ENCODE measurements at places on chromosomes 1 and 21.

DNA sequence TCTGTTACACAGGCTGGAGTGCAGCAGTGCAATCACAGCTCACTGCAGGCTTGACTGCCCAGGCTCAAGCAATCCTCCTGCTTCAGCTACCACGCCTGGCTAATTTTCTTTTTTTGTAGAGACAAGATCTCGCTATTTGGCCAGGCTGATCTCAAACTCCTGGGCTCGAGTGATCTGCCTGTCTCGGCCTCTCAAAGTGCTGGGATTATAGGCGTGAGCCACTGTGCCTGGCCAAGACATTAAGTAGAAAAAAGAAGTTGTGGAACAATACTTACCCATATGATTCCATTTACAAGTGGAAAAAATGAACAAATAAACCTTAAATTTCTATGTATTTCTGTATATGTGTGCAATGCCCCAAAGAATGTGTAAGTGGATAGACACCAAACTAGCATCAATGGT lies 30.3 kb upstream of the ID3 start:
- no peak for DNase-seq

- no peak for DNase-seq
Measured at GRCh38 chr1:18541046-18541795, 60.5 kb downstream of the KLHDC7A start.

GRCh38 chr1:156565519-156565918 lies 6.8 kb downstream of the IQGAP3 start:
- no peak for DNase-seq

DNA sequence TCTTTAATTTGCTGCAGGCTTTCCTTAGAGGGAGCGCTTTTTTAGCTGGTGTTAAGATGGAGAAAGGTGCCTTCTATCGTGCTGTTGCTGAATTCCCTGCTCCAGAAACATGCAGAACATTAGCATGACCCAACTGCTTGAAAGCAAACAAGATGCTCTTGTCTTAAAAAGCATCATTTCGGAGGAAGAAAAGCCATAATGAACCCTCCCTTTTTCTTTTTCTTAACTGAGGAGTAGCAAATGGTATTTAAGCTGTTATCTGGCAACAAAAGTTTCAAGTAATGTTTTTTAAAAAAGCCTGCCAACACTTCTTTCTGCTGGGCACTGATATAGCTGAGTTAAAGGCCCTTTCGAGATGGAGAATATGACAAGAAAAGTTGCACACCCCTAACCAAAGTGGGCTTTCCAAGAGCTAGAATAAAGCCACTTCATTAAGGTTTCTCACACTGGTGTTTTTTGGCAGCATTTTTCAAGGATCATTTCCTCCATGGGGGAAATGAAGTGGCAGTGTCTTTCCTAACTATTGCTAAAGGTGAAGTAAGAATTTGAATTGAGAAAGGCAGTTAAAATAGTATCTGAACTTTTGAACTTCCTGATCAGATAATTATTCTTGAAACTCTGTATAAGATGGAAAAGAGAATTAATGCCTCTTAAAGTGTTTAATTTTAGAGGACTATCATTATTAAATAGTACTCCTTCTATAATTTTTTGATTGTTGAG lies 38.8 kb downstream of the ST6GALNAC5 start:
- no peak for DNase-seq

GRCh38 chr1:80375662-80376061 lies 1369.1 kb upstream of the ADGRL4 start:
- no peak for DNase-seq

DNA sequence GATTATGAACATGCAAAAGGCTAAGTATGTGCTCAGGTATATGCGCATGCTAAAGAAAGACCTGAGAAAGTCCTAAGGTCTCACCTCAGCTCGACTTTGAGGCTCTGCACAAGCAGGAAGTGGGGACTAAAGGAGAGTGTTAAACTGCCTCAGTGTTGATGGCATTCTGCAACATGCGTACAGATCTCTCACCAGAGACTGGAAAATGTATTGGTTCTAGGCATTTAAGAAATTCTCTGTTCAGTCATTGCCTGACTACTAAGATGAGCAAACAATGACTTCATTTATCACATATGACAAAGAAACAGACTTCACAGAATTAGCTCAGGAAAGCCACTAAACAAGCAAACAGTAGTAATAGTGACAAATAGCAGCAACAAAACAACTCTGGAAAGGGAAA lies 90.8 kb downstream of the USH2A start:
- DNase-seq: no peak

GRCh38 chr1:15477646-15478212 lies 1.8 kb downstream of the CELA2B start:
- no peak for DNase-seq

DNA sequence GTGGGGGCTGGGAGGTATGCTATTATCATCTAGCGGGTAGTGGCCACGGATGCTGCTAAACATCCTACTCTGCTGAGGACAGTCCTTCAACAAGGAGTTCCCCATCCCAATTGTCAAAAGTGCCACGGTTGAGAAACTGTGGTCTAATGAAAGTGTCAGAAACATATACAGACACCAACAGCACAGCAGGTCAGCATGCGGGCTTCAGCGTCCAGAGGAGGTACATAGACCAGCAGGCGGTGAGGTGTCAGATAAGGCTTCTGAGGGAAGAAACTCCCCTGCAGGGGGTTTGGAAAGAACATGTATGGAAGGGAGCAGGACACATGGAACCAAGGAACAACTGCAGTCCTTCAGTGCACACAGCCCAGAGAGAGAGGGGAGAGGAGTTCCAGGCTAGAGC lies 4.8 kb upstream of the TTC4 start:
- no peak for DNase-seq

DNA sequence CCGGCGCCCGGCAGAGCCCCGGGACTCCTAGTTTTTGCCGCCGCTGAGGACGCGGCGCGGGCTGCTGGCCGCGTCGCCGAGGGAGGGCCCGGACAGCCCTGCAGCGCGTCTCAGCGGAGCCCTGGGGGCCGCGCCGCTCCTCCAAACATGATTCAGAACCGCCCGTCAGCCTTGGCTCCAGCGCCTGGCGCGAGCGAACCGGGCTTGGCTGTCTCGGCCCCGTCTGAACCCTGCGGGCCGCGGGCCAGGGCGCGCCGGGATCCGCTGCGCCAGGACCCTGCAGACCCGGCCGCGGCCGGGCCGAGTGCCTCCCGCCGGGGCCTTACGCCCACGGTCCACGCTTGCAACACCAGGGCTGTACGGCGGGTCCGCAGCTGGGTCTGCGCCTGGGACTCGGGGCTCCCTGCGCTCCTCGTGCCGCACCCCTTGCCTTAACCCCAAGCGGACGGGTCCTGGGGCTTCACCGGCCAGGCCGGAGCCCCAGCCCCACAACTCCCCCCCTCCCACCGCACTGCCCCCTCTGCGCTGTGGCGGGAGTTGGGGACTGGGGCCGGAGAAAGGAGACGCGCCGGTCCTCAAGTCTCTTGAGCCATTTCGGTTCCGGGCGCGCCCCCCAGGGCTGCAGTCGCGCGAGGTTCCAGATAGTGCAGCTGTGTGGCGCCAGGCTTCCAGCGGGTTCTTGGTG lies 48.4 kb upstream of the CD34 start:
- DNase-seq: no peak

- DNase-seq: no peak
Measured at GRCh38 chr1:240820816-240821215, 208.9 kb upstream of the GREM2 start.

DNA sequence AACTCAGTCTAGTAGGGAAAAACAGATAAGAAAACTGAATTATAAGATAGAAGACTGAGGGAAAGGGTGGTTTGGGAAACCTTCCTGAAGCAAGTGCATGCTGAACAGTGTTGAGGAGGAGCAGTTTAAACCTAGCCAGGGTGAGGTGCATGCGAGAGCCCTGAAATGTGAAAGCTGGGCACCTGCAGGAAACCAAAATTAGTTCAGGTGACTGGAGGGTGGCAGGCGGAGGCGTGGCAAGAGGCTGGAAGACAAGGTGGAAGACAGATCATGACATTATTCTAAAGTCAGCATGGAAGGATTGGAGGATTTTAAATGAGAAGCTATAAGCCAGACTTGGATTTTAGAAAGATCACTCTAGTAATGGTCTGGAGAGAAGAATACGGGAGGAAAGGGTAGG lies 75.1 kb downstream of the CACNA1E start:
- DNase-seq: peak; percentile 35

DNA sequence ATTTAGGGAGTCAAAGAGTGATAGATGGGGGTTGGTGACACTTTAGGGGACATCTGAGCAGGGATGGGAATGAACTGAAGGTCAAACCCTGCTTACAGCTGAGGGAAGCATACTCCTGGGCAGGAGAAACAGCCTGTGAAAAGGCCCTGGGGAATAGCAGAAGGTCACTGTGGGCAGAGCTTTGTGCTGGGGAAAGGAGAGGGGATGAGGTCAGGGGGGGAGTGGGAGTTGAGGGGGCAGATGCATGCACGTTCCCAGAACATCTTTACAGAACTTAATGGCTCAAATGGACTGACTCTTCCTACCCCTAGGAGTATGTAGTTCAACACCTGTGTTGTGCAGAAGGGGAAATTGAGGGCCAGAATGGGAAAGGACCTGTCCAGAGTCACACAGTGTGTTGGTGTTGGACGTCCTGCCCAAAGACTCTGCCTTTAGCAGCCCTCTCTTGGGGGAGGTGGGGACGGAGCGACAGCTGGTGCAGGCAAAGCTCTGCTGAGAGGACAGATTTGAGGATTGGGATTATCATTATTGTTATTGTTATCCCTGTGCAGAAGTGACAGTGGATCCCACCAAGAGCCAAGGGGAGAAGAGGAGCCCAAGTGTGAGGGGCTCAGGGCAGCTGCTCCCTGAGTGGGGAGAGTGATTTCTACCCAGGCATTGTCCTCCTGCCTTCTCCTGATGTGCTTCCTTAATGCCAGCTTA lies 116.5 kb downstream of the PTPRU start:
- no peak for DNase-seq

DNA sequence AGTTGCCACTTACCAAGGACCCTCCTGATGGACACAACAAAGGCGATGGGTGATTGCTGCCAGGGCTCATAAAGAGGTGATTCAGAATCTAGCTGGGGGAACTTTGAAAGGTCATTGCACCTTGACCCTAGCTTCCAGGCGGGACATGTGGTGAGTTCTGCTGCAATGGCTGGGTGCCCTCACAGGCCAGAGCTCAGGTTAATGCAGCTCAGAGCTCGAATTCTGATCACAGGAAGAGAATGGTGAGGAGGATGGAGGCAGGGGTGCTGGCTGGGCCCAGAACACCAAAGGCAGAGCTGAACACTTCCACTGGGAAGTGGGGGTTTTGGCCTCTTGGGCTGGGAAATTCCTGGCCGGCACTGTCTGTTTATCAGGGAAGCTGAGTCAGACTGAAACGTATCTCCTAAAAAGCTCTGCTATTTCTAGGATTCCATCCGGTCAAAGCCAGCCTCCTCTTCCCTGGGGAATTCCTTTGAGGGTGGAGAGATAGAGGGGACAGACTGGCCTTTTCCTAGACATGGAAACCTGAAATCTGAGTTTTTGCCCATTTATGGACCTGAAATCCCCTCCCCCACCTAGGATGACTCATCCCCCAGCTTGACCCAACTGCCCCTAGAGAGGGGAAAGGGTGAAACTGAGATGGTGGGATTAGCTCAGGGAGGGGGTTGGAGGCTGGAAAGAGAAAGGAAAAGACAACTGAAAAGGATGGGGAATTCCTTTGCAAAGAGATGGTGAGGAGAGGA lies 27.2 kb downstream of the NUAK2 start:
- no peak for DNase-seq

GRCh38 chr1:58358346-58358745 lies 188.2 kb downstream of the OMA1 start:
- DNase-seq: no peak

GRCh38 chr1:231694075-231694431 lies 67.5 kb downstream of the DISC1 start:
- DNase-seq: no peak

DNA sequence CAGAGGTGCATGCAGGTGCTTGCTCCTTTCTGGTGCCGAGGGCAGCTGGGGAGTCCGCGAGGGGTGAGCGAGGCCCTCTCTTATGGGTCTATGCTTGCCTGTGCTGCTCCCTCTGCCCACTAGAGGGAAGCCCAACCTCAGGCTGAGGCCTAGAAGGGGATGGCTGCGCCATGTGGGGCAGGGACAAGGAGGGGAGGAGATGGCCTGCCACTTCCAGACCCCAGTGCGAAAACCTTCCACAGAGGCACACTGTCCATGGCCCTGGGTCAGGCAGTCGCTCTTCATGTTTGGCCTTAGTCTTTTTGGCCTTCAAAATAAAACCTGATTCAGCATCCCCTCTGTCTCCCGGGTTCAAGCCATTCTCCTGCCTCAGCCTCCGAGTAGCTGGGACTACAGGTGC lies 14.0 kb downstream of the RHBG start:
- DNase-seq: peak; percentile 82

DNA sequence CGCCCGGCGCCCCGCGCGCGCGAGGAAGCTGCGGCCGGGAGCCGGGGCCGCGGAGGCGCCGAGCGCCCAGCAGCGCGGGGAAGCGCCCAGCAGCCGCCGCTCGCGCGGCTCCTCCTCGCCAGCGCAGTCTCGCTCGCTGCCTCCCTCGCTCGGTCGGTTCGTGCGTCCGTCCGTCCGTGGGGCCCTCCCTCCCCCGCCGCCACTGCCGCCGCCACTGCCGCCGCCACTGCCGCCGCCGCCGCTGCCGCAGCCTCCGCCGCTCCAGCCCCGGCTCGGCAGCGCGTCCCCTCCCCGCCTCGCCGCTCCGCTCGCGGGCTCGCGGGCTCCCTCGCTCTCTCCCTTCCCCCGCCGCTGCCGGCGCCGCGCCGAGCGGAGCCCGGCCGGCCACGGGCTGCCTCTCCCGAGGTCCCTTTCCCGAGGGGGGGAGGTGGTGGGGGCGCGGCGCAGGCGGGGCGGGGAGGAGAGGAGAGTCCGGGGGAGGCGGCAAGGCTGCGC lies at the start of gene KCND3:
TSS of gene KCND3 (minus strand) at position 138 of the 495 bp plus-strand sequence.
- peak; percentile 33 for DNase-seq

DNA sequence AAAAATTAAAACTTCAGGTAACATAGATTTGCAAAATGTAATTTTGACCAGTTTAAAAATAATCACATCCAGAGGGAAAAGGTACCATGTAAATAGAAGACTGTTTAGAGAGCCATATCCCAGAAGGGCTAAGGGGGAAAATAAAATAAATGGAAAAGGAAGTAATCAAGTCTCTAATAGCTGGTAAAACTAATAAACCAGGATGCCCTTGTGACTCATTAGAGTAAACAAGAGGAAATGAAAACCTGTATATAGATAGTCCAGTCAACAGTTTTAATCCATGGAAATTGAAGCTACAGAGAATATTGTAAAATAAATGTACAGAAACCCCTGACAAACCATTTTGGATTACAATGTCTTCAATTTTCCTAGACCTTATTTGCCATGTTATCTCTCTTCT lies 698.0 kb upstream of the RGS18 start:
- no peak for DNase-seq

DNA sequence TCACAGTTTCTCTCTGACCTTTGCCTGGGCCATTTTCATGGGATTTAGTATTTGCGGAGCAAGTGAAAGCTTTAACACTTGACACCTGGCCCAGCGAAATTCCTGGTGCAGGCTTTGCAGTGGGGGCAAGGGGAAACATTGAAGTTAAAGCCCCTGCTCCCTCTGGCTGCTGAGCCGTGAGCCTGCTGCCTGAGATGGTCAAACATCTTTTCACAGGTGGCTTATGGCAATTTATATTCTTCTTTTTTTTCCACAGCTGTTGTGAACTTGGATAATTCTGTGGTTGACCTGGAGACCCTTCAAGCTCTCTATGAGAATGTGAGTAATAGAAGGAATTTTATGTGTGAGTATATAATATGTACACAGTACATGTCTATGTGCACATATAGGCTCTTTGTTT lies 202.9 kb downstream of the FMN2 start:
- DNase-seq: no peak
